ENCODE measurements at places on chromosomes 7 and 10.

GRCh38 chr7:8295638-8296361, 33.8 kb upstream of the ICA1 start:
- DNase-seq: peak; percentile 68

GRCh38 chr10:2208106-2208505, 470.8 kb upstream of the ADARB2 start:
- DNase-seq: no peak

GRCh38 chr10:124095096-124095495, 1.7 kb upstream of the CHST15 start:
- DNase-seq: no peak

DNA sequence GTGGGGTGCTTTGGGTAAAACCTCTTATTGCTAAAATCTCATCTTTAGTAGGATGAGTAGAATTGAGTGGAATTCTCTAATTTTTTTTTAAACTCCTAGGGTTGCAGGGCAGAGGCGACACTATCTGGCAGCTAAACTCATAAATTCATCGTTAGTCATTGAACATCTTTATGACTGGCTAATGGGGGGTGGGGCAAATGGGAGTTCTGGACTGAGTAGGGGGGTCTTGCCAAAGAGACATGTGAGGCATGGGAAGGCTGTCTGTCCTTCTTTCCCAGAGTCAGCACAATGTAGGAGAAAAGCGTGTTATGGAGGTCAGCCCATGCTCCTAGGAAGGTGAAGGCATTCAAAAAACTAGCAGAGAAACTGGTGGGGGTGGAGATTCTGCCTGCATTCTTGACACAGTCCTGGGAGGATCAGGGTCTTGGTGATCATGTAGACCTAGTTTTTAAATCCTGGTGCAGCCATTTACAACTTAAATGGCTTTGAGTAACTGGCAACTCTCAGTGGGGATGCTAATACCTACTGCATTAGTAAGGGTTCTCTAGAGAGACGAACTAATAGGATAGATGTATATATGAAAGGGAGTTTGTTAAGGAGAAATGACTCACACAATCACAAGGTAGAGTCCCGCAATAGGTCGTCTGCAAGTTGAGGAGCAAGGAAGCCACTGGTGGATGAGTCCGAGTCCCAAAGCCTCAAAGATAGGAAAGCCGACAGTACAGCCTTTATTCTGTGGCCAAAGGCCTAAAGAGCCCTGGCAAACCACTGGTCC, 47.7 kb downstream of the EMX2 start:
- peak; percentile 87 for DNase-seq

GRCh38 chr7:24652251-24652939, 79.1 kb downstream of the PALS2 start:
- no peak for DNase-seq

DNA sequence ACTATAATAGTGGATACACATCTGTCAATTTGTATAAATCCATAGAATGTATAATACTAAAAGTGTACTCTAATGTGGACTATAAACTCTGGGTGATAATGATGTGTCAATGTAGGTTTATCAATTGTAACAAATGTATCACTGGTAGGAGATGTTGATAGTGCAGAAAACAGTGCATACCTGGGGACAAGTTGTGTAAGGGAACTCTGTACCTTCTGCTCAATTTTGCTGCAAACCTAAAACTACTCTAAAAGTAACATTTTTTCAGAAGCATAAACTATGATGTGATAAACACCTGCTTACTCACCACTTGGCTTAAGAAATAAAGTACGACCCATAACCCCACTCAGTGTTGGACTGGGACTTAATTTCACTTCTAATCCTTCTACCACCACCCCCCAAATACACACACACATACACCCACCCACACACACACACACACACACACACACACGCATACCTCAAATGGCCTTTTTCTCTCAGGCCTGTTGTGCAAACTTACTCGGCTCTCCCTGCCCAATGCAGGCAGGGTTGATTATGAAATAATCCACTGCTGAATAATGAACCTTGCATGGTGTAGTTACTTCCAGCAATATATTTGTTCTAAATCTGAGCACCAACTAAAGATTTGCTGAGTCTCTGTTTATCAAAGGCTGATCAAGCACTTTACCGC, 154.1 kb upstream of the KMT2E start:
- DNase-seq: no peak

DNA sequence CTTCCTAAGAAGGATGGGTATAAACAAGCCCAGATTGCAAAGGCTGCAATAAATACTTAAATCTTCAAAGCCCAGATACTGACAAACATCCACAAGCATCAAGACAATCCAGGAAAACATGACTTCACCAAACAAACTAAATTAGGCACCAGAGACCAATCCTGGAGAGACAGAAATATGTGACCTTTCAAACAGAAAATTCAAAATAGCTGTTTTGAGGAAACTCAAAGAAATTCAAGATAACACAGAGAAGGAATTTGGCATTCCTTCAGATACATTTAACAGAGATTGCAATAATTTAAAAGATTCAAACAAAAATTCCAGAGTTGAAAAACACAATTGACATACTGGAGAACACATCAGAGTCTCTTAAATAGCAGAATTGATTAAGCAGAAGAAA, 23.0 kb downstream of the GSDME start:
- peak; percentile 39 for DNase-seq

DNA sequence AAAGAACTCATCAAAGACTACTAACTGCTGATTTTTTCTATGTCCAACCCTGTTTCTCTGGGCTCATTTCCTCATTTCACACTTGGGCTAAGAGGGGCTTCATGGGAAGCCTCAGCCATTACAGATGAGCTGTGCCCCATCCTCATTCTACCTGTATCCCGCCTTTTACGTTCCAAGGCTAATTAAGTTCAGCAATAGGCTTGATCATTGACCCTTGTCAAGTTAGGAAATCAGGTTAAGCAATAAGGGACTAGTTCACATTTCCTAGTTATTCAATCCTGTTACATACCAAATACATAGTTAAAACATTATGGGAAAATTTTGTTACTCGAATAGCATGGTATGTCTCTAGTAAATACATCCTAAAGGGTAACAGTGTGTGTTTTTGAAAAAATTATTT, 29.3 kb upstream of the AGBL3 start:
- no peak for DNase-seq

DNA sequence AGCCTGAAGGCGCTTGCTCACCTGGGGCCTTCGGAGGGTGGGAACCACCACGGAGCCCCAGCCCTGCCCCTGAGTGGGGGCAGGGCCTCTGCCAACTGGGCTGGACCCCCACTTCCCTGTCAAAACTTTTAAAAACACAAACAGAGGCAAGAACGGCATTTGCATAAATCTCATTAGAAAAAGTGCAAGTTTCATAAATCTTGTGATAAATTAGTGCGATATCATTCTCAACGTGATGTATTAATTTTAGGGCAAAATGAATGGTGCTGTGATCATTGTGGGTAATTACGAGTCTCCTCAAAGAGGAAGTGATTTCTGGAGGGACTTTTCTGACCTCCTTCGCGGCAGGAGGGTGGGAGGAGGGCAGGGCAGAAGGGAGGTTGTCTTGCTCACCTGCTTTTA, 98.3 kb downstream of the CDH23 start:
- DNase-seq: no peak

DNA sequence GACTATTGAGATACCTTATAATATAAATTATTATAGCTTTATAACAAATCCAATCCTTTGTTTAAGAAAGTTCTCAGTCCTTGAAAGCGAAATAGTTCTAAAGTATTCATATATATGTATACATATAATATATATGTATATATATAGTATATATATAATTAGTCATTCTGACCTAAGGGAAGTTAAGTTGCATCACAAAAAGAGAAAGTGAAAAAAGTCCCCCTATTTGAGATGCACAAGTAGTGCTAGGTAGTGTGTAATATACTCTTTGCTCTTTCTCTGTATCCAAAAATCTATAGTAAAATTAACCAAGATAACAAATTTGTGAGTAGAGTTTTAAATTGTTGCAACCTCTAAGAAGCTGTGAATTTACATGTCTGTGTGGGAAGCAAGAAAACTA, 13.3 kb upstream of the IFIT1B start:
- no peak for DNase-seq

DNA sequence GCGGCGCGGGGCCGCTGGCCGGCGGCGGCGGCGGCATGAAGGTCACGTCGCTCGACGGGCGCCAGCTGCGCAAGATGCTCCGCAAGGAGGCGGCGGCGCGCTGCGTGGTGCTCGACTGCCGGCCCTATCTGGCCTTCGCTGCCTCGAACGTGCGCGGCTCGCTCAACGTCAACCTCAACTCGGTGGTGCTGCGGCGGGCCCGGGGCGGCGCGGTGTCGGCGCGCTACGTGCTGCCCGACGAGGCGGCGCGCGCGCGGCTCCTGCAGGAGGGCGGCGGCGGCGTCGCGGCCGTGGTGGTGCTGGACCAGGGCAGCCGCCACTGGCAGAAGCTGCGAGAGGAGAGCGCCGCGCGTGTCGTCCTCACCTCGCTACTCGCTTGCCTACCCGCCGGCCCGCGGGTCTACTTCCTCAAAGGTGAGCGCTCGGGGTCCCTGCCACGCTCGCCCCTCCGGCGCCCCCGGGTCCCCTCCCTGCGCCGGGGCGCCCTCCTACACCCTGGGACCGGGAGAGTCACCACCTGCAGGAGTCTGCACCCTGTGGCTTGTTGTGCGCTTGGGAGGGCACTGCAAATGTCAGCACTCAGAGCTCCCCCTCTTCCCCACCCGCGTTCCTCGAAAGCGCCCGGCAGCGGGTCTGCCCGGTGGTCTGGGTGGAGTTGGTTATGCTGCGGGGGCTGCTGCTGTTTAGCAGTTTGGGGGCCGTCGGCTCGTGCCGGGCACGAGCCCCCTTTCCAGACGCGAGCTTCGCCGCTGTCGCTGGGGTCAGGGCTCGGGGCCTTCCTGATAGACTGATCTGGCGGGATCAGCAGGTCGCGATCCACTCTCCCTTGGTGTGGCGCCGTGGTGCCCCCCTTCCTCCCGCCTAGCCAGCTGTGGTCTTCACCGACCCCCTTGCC, 627 bp downstream of the DUSP5 start:
- DNase-seq: peak; percentile 62

DNA sequence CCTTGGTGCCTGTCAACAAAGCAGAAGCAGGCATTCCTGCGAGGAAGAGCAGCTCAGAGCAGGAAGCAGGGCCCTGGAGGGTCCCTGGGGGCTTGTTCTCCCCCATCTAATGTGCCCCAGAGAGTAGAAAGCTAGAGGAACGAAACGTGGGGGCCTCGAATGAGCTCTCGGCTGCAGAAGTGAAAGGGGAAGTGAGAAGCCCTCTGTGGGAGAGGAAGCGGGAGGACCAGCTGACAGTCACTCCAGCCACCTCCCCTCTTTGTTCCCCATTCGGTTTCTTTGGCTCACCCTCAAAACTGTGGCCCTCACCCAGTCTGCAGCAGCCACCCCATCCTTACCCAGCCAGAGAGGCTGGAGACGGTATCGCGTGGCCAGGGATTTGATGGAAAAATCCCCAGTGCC, 25.0 kb downstream of the C10orf105 start:
- DNase-seq: no peak

DNA sequence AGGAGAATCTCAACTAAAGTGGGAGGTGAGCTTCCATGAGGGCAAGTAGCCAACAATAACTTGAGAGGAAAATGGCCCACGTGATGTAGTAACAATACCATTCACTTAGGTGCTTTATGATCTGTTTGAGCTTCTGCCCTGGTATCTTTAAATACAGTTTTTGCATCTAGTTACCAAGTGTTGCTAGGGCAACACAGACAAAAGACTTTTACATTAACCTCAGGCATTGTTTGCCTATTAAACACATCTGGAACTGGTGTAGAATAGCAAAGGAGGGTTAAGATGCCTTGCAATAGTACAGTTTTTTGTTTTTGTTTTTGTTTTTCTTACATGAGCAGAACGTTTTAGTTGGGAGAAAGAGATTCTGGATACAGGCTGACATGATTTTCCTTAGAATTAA, 97.7 kb upstream of the MTPN start:
- no peak for DNase-seq

- peak; percentile 10 for DNase-seq
Observed at GRCh38 chr7:9307131-9307530, 873.7 kb downstream of the NXPH1 start.

- DNase-seq: peak; percentile 44
Observed at GRCh38 chr10:690372-691161, 1.1 kb upstream of the DIP2C start.

- DNase-seq: no peak
Observed at GRCh38 chr7:148332191-148333186, 258.1 kb upstream of the C7orf33 start.

- no peak for DNase-seq
Observed at GRCh38 chr10:114758331-114758730, 63.2 kb upstream of the FHIP2A start.

- DNase-seq: peak; percentile 74
Observed at GRCh38 chr7:158695726-158696452, 8.7 kb downstream of the NCAPG2 start.

GRCh38 chr7:148620749-148621359, 30.3 kb downstream of the C7orf33 start:
- no peak for DNase-seq

DNA sequence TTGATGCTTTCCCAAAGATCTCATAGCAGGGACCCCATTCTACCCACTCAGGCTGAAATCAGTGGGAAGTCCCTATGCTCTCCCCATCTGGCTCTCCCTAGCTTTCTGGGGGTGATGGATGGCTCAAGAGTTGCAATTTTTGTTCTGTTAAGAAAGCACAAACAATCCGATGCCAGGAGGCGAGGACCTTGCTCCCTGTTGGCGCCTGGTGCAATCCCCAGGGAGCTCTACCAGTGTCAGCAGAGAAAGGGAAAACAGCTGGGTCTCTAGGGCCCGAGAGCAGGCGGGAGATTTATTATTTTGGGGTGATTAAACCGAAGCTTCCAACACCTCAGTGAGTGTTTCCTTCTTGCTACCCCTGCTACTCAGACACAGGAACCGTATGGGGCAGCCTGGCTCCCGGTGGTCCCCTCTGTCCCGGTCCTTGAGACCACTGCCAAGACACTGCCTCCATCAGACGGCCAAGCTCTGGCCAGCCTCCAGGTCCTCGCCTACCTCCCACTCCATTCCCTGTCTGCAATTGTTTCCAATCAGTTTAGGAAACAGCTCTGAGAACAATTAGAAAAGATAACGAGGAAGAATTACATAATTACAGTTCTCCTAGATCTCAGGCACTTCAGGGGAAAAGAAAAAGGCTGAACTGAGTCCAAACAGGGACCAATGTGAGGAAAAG, 147.9 kb downstream of the PLXNA4 start:
- no peak for DNase-seq

- no peak for DNase-seq
Observed at GRCh38 chr10:484925-485661, 204.4 kb downstream of the DIP2C start.

- peak; percentile 81 for DNase-seq
Observed at GRCh38 chr7:69373171-69374043, 224.9 kb upstream of the AUTS2 start.

- no peak for DNase-seq
Observed at GRCh38 chr7:16063221-16063620, 358.1 kb downstream of the CRPPA start.

Measured in fibroblast of skin of right biceps (primary cell).